HepG2 (cell line): ENCODE measurements at places on chromosomes 6 and 20.

GRCh38 chr20:12068121-12068520 is 150.4 kb downstream of the BTBD3 start:
- no peak for DNase-seq

DNA sequence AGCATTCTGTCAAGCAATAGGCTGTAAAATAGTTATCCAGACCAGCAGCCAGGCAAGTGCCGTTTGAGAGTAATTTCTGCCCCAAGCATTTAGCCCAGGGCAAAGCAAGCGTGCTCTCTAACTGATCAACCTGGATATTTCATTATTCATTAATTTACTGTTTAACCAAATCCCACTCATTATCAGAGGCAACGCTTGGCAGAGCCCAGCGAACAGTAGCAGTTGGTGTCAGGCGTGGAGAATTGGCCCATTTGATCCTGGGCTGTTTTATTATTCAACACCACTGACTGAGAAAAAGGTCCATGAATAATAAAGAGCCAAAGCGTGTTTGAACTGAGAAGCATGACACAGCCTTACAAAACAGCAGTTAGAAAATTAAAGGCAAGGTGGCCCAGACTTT is 35.3 kb downstream of the TFAP2B start:
- no peak for DNase-seq

- peak; percentile 61 for DNase-seq
These were observed 162.7 kb downstream of the GRM4 start for GRCh38 chr6:33983109-33983716.

DNA sequence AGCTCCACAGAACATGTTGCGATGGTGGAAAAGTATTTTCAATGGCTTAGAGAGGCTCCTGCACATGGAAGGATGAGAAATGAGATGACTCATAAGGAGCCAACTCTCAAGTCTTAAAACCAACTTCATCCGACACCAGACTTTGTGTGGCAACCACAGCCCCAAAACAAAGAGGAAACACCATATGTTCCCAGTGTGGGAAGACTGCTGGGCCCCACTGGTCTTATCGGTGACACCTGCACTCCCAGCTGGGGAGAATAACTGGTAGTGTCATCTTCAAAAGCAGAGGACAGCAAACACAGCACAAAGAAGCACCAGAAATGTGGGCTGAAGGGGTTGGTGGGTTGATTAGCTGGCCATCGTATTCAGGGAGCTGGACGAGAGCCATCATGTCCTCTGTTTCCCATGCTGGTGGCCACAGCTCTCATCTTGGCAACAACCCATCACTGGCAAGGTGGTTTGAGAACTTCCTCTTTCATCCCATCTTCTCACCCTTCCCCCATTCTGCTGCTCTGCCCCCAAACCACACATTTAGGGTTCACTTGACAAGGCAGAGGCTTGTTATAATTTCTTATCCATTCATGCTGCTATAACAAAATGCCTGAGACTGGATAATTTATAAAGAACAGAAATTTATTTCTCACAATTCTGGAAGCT is 46.0 kb upstream of the TASP1 start:
- DNase-seq: no peak

DNA sequence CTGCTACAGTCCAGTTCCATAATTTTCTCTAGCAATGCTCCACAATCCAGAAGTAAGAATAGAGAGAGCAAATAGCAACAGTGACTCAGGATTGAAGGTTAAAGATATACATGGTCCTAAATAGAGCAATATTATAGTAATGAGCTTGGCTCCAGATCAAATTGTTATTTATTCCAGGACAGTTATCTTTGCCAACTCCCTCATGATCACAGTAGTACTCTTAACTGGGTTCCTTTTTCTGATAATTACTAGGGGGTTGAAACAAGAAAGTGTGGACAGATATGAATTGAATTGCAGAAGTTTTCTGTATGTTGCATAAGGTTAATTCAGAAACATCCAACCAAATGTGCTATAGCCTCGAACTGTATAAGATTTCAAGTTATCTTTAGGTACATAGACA is 11.9 kb downstream of the FAM184A start:
- DNase-seq: no peak
